Caki2 (cell line): ENCODE measurements at places on chromosomes 4 and X. TPM values are rescaled to one million over a fixed set of nuclear protein-coding genes. Genes with fewer than 3 reads are reported as not detected.

CD38 gene
- not detected in 2 replicates for total RNA-seq

MCF2 gene
- total RNA-seq = 0.54 TPM in 1 of 2 replicates, not detected in the other

DUX4 gene
- total RNA-seq = not detected in 2 replicates

CFAP99 gene
- not detected in 2 replicates for total RNA-seq

DCLK2 gene
- total RNA-seq = 11.1 and 29.7 TPM in 2 replicates

CEP135 gene
- 0.81 and 5.2 TPM in 2 replicates for total RNA-seq

BEND2 gene
- total RNA-seq = not detected in 2 replicates

CYTL1 gene
- not detected in 2 replicates for total RNA-seq

TMEM35A gene
- not detected in 2 replicates for total RNA-seq

KCND1 gene
- total RNA-seq = 0.24 TPM in 1 of 2 replicates, not detected in the other

DACH2 gene
- total RNA-seq = not detected in 2 replicates

KCNIP4 gene
- total RNA-seq = not detected in 2 replicates

NPNT gene
- 4.4 TPM in 1 of 2 replicates, not detected in the other for total RNA-seq

GRCh38 chr4:113618205-113618604 lies 143.3 kb downstream of the CAMK2D start:
- peak; percentile 30 for DNase-seq

DNA sequence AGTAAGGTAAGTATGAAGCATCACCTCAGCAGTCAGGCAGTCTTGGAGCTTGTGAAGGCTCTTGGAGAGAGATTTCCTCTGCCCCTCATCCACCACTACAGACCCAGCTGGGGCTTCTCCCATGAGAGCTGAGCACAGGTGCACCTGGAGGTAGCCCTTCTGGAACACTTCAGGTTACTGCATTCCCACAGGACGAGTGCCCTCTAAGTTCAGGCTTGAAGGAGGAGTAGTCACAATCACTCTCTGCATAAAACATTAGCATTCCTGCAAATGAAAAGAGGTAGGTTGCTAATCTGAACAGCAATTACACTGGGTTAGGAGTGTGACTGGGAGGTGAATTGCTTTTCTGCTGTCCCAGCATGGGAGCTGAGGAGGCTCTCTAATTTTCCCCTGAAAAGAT lies 308.8 kb downstream of the TEX13C start:
- no peak for DNase-seq

GRCh38 chr4:90219822-90220221 lies 92.6 kb downstream of the CCSER1 start:
- no peak for DNase-seq

DNA sequence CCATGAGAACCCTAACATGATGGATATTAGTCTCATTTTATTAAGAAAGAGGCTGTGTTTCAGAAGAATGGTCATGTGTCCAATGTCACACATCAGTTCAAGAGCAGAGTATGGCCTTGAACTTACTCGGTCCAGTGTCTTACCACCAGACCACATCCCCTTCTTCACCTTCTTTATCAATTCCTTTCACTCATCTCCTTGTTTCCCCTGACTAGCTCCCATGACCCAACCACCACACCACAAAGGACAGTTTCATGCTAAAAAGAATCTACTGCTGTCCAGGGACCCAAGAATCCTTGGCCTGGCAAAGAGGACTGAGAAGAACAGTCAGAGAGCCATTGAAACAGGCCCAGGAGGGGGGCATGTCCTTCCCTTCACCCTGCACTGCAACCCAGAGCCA lies 33.6 kb upstream of the MSN start:
- no peak for DNase-seq

DNA sequence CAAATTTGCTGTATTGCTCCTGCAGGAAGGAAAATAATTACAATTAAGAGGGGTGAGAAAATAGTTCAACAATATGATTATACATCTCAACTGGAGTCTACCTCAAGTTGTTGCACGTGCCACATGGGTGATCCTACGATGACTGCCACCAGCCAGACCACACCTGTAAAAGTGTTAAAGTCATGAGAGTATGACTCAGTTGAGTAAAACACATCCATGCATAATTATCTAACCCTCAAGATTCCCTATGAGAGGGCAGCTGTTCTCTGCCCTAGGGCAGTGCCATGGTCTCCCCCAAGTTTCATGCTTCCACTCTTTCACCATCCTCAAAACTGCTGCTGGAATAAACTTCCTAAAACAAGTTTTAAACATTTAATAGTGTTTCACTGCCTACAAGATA lies 44.1 kb downstream of the QRFPR start:
- no peak for DNase-seq

GRCh38 chr4:10620935-10621488 lies 63.6 kb downstream of the CLNK start:
- no peak for DNase-seq

DNA sequence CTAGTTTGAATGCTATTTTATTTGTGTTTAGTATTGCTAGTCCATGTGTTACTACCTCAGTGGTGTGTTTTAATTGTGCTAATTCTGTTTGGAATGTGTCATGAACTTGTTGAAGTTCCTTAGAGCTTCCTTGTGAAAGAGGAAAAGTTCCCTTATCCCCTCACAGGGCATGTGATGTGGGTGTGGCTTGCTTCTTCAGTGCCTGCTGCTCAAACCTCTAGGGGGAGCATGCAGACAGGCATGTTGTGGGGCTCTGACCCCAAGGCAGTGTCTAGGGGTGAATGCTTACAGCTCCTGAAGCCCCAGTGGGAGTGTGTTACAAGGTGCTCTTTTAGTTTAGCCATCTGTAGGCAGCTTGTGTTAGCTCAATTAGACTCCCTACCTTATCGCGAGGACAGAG lies 86.5 kb downstream of the MAGED4 start:
- peak; percentile 40 for DNase-seq

DNA sequence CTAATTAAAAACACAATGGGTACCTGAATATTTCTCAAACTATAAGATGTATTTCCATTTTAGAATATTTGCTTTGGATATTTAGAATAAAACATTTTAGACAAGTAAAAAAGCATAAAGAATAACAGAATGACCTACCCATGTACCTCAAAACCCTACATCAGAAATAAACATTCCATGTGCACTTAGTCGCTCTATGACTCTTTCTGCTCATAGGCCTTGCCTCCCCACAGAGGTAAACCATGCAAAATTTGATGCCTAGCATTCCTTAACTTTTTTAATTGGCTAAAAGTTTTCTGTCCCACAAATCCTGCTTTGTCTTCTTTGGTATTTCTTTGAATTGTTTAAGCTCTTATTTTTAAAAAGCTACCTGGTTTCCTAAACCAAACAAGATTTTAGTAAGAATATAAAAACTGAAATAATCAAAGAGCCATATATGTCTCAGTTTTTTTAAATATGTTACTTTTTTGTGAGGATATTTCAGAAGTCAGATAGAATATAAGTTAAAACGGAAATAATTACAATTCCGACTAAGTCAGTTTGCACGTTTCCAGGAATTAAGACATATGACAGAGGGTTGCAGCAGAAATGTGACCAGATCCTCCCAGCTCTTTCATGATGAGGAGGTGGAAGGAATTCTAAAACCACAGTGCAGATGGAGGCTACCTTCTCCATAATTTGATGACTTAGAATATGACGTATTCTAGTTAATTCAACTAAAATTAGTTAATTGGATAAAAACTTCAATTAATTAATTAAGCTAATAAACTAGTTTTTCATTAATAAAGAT lies 102.5 kb downstream of the FIP1L1 start:
- DNase-seq = no peak

DNA sequence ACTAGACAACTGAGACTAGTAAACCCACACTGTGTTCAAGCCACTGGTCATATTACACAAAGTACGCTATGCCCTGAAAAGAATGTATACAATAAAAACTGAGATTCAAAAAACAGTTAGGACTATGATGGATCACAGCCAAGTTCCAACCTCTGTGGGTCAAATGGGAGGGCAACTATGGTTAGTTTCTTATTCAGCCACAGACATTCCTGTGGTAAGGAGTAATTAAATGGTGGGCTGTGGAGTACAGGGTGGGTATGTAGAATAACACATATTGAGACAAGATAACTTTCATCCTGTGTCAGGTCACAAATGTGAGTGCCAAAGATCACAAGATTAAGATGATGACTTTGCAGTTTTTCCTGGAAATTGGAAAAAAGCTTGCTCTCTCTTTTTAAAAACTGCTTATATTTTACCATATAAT lies 167.2 kb downstream of the NPNT start:
- DNase-seq = peak; percentile 83

- no peak for DNase-seq
Observed at GRCh38 chr4:38111024-38111423, 150.8 kb downstream of the PTTG2 start.

- DNase-seq = no peak
Observed at GRCh38 chr4:68433582-68433981, 13.7 kb upstream of the TMPRSS11E start.

DNA sequence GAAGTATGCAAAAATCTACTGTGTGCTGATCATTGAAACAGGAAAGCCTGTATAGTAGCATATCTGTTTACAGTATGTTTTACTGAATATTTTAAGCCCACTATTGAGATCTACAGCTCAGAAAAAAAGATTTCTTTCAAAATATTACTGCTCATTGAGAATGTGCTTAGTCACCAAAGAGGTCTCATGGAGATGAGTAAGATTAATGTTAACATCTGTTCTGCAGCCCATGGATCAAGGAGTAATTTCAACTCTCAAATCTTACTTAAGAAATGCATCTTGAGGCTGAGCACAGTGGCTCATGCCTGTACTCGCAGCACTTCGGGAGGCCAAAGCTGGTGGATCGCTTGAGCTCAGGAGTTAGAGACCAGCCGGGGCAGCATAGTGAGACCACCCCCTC lies 3.3 kb downstream of the RNF4 start:
- DNase-seq = no peak

DNA sequence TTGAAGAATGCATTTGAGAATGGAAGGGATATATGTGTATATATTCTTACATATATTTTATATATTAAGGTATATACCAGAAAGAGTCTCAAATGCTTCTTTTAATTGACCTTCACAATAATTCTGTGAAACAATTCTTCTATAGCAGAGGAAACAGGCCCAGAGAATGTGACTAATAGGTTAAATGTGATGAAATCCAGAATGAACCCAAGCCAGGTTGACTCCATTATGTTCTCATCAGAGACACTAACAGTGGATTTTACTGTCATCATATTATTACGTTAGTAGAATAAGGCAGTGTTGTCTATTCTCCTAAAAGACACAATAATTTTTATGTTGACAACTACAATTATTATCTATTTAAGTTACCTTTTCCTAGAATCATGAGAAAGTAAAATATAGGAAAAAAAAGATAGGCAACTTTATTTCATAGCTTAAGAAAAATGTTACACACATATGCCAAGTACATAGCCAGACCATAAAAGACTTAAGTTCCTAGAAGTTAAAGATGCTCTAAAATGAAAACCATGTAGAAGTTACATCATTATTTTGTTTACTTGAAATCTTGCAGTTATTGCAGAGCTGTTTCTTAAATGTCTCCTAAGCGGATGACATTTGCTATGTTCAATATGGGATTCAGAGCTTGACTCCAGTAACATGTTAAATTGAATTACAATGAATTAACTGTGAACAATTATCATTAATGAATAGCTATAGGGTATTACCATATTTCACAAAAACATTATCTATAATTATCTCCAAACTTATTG lies 56.2 kb upstream of the ANKRD50 start:
- DNase-seq = no peak

GRCh38 chr4:9933956-9934355 lies 87.3 kb downstream of the SLC2A9 start:
- DNase-seq = no peak

GRCh38 chrX:11540532-11541377 lies 125.0 kb downstream of the ARHGAP6 start:
- no peak for DNase-seq

GRCh38 chrX:8520178-8520577 lies 55.5 kb downstream of the VCX3B start:
- DNase-seq = no peak

DNA sequence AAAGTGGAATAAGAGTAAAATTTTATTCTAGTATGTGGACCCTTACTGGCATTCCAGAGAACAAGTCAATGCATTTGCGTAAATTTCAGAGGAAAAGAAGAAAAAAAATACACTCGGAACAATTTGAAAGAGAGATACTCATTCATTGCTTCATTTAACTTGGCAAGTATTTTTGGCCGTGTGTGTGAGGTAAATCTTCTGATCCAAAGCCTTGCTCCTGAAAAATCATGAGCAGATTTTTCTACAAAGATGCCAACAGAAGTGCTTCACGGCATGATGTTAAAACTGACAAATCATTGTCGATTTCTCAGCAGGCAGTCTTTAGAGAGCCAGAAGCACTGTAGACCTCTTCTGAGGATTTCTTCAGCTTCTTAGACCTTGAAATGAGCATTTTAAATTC lies 194.0 kb downstream of the COX18 start:
- no peak for DNase-seq

GRCh38 chr4:127622921-127623796 lies 9.6 kb upstream of the INTU start:
- peak; percentile 48 for DNase-seq

- DNase-seq = no peak
Observed at GRCh38 chrX:34901761-34902160, 40.8 kb upstream of the FAM47B start.

GRCh38 chr4:104533156-104533555 lies 38.5 kb upstream of the CXXC4 start:
- DNase-seq = no peak

DNA sequence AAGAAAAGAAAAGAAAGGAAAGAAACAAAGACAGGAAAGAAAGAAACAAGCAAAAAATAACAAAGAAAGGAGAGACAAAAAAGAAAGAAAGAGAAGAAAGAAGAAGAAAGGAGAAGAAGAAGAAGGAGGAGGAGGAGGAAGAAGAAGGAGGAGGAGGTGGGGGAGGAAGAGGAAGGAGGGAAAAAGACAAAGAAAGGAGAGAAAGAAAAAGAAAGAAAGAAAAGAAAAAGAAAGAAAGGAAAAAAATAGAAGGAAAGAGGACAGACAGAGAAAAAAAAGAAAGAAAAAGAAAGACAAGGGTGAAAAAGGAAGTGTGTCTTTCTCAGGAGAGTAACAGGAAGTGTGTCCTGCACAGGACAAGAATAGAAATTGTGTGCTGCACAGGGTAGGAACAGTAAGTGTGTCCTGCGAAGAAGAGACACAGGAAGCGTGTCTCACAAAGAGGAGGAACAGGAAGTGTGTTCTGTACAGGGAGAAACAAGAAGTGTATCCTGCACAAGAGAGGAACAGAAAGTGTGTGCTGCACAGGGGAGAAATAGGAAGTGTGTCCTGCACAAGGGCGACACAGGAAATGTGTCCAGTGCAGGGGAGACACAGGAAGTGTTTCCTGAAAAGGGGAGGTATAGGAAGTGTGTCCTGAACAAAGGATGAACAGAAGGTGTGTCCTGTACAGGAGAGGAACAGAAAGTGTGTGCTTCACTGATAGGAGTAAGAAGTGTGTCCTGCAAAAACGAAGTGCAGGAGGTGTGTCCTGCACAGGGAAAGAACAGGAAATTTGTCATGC lies 101.2 kb downstream of the ARSF start:
- DNase-seq = no peak

DNA sequence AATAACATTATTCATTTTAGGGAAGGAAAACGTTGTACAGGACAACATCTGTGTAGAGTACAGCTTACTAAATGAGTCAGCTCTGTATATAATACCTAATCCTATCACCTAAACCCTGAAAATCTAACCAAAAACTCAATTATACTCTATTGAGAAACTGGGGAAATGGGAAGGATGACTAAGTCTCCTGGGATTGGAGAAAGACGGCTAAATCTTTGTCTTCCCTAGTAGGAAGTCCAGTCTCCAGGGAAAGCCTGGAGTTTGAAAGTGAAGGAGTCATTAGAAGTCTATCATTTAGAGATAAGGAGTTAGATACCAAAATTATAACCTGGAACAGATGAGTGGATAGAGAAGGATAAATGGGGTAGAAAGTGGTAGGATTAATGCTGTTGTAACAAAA lies 286.5 kb downstream of the STK32B start:
- DNase-seq = no peak
